ENCODE measurements at places on chromosomes 2 and 18.

- no peak for DNase-seq
These were observed 370.2 kb downstream of the EN1 start for GRCh38 chr2:118477111-118477862.

DNA sequence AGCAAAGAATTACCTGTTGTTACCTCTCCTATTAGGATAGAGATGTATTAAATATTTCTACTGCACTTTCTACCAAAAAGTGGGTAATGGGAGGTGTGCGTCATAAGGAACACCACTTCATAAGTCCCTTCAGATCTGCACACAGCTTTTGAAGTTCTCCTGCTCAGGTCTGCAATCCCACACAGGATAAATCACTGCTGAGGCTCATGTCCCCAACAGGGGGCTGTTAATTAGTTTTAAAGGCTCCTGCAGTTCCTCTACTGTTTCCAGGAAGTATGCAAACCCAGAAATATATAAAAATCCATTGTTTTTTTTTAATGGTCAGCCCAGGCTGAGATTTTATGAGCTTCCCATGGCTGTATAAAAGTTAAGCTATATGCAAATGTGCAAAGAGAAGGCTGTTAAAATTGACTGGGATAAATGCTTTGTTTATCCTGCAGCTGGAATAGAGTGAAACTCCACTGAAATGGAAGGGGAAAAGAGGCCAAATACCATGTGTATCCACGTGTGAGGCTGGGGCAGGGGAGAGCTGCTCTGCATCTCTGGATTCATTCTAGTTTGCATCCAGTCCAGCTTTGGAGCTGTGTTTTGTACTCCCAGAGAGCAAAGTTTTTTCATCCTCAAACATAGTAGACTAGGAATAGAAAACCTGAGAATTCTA lies 903.7 kb downstream of the TDRD15 start:
- no peak for DNase-seq

- DNase-seq: no peak
These were observed 12.3 kb downstream of the MALL start for GRCh38 chr2:110103061-110103961.

GRCh38 chr2:158968396-158969161 lies at the start of gene TANC1:
TSS of gene TANC1 (plus strand) at chr2:158968640. CDS start at chr2:159065911, 97,271 bp downstream.
- peak; percentile 98 for DNase-seq

GRCh38 chr18:26700201-26700600 lies 151.8 kb upstream of the KCTD1 start:
- DNase-seq: no peak

- DNase-seq: no peak
These were observed 5.1 kb upstream of the BCL11A start for GRCh38 chr2:60558536-60558935.

DNA sequence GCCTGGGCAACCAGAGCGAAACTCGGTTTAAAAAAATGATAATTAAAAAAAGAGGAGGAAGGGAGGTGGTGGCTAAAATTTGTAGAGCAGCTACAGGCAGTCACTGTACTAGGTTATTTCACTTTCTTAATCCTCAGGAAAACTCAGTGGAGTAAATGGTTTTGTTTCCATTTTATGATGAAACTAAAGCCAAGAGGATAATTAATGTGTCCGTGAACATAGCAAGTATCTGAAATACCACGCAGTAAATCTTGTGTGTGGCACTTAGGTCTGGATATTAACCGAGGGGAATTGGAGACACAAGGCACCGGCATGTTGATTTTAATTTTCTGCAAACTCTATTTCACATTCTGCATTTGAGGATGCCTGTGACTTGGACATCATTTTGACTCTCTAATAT lies 14.5 kb downstream of the SH3BP4 start:
- no peak for DNase-seq

DNA sequence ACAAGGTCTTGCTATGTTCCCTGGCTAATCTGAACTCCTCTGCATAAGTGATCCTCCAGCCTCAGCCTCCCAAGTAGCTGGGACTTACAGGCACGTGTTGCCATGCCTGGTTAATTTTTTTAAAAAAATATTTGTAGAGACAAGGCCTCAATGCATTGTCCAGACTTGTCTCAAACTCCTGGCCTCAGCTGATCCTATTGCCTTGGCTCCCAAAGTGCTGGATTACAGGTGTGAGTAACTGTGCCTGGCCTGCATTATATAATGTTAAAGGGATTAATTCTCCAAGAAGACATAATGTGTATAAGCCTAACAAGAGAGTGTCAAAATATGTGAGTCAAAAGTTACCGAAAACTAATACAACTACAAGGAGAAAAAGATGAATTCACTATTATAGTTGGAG lies 32.2 kb downstream of the BUB1 start:
- DNase-seq: no peak

GRCh38 chr2:100948942-100949811 lies 52.9 kb upstream of the RPL31 start:
- no peak for DNase-seq

DNA sequence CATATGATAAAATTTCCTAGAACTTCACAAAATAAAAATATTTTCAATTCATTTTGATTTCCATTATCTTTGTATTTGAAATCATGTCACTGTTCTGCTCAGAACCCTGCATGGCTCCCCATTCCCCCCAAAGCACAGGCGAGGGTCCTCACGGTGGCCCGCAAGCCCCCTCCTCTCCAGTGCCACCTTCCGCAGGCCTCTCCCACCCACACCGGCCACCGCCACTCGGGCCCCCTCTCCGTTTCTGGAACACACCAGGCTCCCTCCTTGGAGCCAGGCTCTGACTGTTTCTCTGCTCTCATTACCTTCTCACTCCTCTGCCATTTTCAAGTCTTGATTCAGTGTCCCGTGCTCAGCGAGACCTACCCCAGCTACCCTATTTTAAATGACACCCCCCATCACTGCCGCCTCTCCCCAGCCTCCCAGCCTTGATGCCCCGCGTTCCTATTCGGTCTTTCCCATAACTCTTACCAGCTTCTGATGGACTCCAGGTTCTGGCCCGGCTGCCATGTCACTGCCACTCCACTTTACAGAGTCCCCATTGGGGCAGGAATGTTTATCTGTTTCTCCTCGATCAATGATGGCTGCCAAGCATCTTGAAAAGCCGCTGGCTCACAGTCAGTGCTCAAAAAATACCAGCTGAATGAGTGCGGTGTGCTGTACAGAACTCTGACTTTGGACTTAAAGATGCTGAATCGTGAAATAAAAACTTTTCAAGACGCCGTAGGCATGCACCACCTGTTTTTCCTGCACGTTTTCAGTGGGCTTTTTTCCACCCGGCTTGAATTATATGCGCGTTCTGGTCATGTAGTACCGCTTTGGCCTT lies 201.0 kb downstream of the GBX2 start:
- DNase-seq: no peak

DNA sequence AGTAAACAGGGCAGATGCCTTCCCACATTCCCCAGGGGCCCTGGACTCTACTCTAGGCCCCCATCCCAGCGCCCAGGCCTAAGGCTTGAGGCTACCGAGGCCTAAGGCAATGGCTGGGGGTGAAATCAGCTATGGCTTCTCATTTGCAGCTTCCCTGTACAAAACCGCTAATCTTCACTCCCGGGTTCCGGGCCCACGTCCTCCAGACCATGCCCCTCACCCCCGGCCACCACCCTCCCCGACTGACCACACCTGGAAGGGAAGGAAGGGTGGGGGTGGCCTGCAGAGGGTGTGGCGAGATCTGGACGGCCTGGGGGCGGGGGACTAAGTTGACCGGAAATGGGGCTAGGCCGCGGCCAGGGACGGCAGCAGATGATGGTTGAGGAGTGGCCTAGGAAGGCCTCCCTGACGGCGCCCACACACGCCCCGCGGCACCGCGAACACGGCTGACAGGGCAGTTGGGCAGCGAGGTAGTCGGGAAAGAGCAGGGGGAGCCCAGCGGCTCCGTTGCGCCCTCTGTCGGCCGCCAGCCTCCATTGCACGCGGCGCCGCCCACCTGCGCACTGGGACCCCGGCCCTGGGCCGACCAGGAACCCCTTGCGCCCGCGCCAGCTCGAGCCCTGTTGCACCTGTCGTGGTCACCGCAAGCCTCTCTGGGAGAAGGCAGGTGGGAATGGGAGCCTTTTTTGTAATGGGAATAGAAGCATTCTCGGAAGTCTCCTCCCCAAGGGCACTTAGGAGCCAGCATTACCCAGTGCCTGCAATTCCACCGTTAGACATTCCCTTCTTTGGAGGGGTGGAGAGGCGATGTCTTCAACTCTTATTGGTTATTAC lies 117.1 kb upstream of the STPG4 start:
- DNase-seq: peak; percentile 94

GRCh38 chr2:179891237-179891636 lies 29.8 kb upstream of the ZNF385B start:
- no peak for DNase-seq

DNA sequence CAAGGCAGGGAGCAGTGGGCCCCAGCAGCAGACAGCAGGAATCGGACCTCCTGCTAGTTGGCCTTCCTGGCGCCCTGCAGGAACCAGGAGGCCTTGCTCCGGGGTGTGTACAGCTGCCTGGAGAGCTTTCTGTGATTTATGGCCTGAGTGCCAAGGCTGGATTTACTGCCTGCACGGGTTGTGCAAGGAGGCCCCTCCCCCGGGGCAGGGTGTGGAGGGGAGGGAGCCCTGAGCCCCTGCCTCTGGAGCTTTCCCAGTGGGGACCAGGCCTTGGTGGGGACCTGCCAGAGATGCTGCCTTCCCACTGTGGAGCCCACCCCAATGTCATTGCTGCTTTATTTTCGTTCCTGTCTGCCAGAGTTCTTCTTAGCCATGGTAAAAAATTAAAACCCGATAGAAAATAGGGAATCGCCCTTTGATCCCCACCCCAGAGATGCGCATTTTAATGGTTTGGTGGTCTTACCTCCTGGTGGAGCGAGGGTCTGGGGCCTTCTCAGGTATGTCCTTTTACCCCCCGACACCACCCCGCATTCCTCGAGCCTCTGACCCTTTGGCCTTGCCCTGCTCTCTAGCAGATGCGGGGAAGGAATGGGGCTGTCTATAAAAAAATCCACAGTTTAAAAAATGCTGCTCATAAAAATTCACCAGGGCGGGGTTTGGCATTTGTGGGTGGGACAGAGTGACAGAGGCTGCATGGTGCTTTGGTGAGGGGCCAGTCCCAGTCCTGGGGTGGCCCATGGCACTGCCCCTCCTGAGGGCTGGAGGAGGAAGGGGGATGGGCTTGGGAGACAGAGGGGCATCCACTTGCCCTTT lies 6.9 kb upstream of the RALB start:
- DNase-seq: peak; percentile 91

- no peak for DNase-seq
These were observed 73.6 kb upstream of the RTN4 start for GRCh38 chr2:55123851-55124269.

DNA sequence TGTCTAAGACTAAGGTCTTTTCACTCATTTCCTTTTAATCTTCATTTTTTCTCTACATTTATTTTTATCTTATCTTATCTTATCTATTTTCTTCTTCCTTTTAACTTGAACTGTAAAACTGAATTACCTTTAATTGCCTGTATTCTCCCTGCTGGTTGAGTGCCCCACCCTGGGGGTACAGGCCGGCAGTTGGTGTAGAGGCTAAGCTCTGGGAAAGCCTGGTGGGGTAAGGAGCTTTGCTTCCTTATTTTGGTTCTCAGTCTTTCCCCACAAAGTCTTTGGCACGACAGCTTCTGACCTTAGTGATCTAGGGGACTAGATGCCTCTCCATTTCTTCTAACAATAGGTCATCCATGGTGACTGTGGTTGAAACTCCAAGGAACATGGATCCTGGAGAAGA lies 26.8 kb upstream of the HAAO start:
- no peak for DNase-seq

- peak; percentile 58 for DNase-seq
These were observed 94.8 kb upstream of the THOC1 start for GRCh38 chr18:362311-363290.

DNA sequence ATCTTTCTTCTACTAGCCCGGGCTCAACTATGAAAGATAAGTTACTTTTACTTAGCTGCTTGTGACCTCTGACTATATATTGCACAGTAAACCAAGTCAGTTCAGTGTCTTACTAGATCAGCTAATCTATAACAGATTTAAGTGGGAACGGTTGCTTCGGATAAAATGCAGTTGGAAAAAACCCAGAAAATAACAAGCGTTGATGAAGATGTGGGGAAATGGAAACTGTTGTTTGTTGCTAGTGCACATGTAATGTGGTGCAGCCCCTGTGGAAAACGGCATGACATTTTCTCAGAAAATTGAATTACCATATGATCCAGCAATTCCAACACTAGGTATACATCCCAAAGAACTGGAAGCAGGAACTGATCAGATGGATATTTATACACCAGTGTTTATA lies 248.5 kb downstream of the PRKCE start:
- DNase-seq: no peak

DNA sequence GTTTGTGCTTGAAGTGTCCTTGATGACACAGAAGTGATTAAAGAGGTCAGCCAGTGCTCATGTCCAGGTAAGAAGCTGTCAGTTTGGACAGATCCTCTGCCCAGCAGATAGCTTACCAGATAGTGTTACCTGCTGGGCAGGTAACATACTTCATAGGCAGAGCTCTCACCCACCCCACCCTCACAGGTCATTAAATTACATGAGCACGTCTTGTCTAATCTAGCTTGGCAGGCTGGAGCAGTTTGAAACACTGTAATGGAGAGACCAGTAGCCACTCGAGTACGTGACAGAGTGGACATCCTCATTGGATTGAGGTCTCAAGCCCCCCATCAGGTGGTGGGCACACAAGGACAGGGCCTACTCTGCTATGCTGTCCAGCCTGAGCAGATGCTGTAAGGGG lies 27.1 kb downstream of the TTC32 start:
- peak; percentile 32 for DNase-seq

DNA sequence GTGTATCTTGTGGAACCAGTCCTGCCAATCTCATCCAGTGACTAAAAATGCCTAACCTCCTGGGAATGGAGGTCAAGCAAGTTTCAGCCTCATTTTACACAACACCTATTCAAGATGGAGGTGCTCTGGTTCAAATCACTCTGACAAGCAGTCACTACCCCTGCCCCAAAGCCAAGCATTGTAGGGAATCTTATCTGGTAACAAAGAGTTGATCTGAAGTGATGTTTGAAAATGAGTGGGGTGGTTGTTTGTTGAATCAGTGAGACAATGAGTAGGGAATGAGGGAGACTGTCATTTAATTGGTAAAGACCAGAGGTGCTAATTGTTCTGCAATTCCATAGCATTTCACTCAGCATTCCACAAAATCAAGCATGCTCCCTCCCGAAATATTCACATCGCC lies 132.0 kb downstream of the RND3 start:
- peak; percentile 58 for DNase-seq

DNA sequence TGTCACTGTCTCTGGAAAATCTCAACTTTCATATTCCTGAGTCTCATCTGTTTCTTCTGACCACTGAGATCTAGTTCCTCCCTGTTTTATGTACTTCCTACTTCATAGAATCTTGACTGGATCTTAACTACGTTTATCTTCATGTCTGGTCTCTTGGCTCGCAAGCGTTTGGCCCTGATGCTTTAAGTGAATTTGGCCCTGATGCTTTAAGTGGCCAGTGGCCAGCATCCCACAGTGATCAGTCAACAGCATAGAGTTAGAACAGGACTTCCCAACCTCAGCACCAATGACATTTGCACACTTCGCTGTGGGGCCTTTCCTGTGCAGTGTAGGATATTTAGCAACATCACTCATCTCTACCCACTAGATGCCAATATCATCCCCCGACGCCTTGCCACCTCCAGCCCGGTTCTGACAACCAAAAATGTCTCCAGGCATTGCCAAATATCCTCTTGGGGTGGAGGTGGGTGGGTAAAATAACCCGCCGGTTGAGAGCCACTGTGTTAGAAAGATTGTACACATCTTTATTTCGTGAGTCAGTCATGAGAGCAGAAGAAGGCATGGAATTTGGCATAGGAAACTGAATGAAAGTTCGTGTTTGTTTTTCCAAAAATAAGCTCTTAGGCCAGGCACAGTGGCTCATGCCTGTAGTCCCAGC lies 12.2 kb downstream of the TM4SF20 start:
- no peak for DNase-seq

GRCh38 chr2:165594935-165595255 lies 125.4 kb downstream of the CSRNP3 start:
- no peak for DNase-seq

Data from islet precursor cell (in vitro differentiated cells).